NCI-H2081 treated with DMSO at 0.1 percent for 48 hours (cell line): ENCODE measurements at places on chromosomes 6 and 20.

DNA sequence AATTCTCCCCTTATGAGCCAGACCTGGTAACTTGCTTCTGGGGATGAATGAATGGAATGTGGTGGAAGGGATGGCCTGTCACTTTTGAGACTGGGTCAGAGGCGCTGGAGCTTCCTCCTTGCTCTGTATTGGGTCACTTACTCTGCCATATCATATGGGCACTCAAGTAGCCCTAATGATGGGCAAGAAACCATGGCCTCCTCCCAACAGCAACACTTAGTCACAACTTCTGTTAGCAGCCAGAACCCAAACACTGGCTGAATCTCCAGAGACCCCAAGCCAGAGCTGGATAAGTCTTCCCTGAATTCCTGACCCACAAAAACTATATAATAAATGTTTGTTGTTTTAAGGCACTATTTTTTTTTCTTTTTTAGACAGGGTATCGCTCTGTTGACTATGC lies 5.5 kb downstream of the E2F1 start:
- DNase-seq = no peak

GRCh38 chr6:163188746-163189145 lies 225.8 kb upstream of the QKI start:
- no peak for DNase-seq

DNA sequence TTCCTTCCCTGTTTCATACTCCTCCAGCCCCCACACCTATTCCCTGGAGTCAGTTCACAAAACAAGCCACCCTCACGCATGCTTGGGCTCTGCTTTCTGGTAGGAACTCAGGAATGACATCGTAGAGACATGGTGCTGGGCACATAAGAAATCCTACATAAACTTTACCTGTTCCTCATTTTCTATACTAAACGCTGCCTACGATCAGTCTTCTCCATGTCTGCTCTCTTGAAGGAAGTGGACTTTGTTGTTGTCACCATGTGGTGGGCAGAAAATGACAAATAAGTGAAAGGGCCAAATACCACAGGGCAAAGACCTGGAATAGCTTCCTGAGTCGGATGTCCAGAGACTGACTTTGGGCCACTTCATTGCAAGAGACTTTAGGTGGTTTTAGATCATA lies 10.1 kb downstream of the MYLK4 start:
- DNase-seq = no peak

DNA sequence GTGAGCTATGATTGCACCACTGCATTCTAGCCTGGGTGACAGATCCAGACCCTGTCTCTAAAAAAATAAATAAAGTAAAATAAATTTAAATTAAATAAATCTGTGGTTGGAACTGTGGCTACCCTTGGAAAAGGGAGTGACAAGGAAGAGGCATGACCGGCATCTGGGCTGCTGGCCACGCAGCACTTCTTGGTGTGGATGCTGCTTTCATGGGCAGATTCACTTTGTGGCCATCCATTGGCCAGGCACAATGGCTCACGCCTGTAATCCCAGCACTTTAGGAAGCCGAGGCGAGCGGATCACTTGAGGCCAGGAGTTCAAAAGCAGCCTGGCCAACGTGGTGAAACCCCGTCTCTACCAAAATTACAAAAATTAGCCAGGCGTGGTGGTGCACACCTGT lies 16.1 kb downstream of the EBF4 start:
- DNase-seq = no peak

GRCh38 chr20:54079652-54080051 lies 9.3 kb upstream of the BCAS1 start:
- DNase-seq = no peak

DNA sequence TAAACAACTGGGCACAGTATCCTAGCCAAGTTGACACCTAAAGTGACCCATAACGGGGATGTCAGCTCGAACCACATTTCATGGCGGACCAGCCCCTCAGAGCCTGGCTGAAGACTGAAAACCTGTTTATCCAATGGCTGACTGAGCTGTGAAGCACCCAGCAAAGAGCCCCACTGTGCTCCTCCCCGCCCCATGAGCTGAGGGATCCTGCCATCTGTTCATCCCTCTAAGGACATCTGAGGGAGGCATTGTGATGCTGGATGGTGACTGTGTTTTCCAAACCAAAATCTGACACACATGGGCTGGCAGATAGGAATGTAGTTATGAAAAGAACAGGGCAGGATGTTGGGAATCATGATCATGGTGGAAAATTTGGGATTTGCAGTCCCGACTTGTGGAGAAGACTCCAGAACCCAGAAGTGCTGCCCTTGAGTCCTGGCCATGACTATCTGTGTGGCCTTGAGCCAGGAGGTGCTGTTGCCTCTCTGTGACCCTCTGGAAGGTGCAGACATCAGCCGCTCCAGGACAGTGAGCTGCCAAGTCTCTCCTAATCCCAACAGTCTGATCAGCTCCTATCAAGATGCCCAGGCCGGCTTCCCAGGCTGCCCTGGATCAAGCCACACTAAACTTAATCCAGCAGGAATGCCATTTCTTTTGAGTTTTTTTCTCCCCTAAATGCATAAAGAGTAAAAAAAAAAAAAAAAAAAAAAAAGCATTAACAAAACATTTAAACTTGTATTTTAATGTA lies 5.7 kb downstream of the EDN3 start:
- no peak for DNase-seq

GRCh38 chr6:52335576-52335975 lies 26.4 kb upstream of the PAQR8 start:
- DNase-seq = no peak

- DNase-seq = no peak
These were observed 240.0 kb downstream of the FOXC1 start for GRCh38 chr6:1849691-1850090.

- no peak for DNase-seq
These were observed 18.6 kb downstream of the ADTRP start for GRCh38 chr6:11760015-11760473.

- DNase-seq = no peak
These were observed 230.7 kb upstream of the PRDM1 start for GRCh38 chr6:105855433-105855832.

- DNase-seq = no peak
These were observed 326.7 kb upstream of the MAN1A1 start for GRCh38 chr6:119676230-119676629.

- DNase-seq = no peak
These were observed 8.9 kb downstream of the FAM217B start for GRCh38 chr20:59948828-59949720.

DNA sequence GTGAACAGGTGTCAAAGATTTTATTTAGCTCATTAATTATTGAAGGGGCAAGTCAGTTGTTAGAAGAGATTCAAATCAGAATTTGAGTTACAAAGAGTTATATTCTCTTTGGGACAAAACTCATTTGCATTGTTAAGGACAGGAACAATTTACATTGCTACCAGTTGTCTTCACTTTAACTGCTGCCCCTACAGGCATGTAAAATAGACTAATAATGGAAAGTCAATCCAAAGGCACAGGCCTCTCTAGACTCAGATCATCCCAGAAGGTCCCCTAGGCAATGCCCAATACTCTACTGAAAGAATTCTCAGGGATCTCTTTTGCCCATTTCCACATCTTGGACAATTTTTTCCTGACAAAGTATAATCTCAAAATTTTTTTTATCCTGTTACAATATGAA lies 95.7 kb downstream of the SCP2D1 start:
- DNase-seq = no peak

DNA sequence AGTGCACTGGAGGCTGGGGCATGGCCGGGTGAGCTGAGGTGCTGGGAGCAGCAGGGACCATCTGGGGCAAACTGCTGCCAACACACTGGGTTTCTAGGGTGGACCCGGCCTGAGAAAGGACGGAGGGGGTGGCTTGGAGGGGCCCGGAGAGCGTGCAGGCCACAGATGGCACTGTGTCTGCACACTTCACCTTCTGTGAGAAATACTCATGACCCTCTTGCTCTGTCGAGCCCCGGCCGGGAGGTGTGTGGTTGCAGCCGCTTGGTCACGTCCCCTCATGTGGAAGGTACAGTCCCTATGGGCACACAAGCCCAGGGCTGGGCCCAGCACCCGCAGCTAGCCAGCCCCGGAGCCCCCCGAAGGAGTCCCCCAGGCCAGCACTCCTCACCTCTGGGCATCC lies 59.7 kb downstream of the RBM38 start:
- no peak for DNase-seq

GRCh38 chr6:53790886-53791285 lies 3.9 kb upstream of the LRRC1 start:
- DNase-seq = no peak

DNA sequence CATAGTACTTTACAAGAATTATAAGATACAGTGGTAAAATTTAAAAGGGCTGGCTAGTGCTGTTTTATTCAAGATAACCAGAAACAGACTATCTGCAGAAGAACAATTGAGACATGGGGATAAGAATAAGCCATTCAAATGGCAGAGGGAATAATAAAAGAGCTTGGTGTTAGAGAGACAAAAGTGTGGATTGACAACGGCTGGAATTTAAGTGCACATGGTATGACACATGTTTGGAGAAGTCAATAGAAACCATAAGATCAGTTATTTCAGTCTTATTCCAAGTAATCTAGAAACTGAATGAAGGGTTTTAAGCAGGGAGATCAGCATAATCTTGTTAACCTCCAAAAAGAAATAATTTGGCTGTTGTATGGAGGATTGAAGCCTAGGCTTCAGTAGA lies 1205.5 kb upstream of the CITED2 start:
- DNase-seq = no peak

DNA sequence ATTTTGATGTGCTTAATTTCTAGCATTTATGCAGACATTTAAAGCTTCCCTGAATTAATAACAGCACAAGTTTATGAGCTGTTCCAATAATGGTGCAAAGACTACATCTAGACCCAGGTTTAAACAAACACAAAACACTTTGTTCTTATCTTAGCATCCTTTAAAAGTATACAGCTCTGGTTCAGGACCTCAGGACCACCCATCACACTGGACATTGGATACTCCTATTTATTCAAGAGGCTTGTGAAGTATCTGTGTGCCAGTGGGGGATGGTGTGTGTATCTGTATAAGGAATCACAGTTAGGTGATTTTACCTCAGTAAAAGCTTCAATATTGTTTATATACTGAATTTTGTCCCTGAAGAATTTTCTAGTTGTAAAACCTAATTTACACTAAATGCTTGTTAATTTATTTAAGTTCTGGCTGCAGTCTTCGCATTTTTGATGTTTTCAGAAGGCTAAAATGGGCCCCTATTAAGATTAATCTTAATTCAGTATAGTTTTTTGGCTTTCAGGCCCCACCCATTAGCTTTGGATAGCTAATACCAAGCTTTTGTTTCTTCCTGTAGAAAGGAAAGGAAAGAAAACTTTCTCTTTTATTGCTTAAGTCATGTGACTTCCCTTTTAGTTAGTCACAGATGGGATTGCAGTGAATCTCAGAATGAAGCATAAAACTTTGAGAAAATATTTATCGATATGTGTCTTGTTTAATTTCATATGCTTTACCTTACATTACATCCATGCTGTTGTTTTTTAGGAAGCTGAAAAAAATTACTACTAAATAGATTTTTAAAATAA lies 13.1 kb downstream of the LIN28B start:
- no peak for DNase-seq

- no peak for DNase-seq
These were observed 181.2 kb upstream of the PMEPA1 start for GRCh38 chr20:57891014-57891413.

DNA sequence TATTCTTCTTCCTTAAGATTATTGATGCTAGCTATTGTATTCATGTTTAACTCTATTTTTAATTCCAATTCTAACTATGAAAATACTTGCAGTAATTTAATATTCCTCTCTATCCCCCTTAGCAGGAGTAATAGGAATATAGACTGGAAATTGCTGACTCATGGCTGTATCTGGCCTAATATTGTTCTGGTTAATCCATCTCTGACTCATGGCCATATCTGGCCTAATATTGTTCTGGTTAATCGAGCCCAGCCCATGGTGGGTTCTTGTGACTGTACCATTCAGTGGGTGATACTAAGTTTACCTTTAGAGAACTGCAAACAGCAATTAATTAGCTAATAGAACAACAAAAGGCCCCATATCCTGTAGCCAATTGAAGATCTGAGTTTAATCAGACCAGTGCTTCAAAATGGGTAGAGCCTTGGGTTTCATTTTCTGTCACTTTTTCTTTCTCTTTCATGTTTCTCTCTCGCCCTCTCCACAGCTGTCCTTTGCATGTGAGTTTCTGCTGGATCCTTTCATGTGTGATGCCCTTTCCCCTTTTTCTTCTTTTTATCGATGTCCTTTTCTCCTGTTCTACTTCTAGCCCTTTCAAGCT lies 50.6 kb downstream of the SLC22A3 start:
- DNase-seq = no peak

DNA sequence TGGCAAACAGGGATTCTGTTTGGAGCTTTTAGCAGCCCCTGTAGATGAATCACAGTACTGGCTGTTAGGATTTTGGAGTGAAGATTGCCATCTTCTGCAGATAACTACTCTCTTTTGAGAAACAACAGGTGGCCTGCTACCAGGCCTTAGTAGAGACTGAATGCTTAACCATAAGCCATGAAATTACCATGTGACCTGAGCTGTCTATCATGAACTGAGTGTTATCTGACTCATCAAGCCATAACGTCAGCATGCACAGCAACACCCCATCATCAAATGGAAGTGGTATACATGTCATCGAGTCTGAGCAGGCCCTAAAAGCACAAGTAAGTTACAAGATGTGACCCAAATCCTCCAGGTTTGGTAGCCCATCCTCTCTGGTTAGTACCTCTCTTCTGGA lies 132.6 kb downstream of the GPR63 start:
- DNase-seq = no peak

- DNase-seq = no peak
These were observed 451.8 kb downstream of the CD83 start for GRCh38 chr6:14569394-14569793.

- no peak for DNase-seq
These were observed 109.2 kb upstream of the TMEM170B start for GRCh38 chr6:11428371-11428770.

GRCh38 chr6:110389689-110390382 lies 25.5 kb downstream of the DDO start:
- no peak for DNase-seq

- no peak for DNase-seq
These were observed 70.2 kb upstream of the EEF1E1 start for GRCh38 chr6:8172530-8172929.

DNA sequence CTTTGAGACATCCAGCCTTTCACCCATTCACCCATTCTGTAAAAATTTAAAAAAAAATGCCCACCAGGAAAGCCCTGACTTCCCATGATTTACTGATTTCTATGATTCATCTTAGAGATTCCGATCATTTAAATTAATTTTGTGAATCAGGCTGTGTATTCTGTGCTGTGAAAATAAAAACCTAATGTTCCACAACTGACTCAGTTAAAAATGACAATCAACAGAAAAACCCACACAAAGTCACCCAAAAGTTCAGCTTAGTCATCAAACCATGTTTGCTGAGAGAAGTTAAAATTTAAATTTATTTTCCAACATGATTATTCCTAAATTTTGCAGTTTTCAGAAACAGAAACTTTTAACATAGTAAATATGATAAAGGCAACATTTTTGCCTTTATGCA lies 509.9 kb downstream of the TENT5A start:
- no peak for DNase-seq

DNA sequence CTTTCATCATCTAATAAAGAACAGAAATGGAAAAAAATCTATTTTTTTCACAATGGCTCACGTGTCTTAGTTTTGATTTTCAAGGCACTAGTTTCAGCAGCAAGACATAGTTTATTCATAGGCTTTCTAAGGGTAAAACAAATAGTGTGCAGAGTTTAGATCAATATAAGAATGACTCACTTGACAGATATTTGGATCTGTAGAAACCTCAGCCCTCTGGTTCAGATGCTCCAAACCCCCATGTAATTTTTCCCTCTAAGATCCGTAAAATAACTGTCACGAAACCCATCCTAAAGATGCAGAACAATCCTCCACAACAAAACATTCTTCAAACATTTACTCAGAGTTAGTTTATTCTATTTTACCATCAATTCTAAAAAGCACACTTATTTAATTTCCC lies 43.4 kb downstream of the IYD start:
- DNase-seq = no peak

GRCh38 chr6:46456297-46456696 lies 35.0 kb downstream of the RCAN2 start:
- no peak for DNase-seq
